ENCODE measurements at places on chromosomes 12 and 14.

DNA sequence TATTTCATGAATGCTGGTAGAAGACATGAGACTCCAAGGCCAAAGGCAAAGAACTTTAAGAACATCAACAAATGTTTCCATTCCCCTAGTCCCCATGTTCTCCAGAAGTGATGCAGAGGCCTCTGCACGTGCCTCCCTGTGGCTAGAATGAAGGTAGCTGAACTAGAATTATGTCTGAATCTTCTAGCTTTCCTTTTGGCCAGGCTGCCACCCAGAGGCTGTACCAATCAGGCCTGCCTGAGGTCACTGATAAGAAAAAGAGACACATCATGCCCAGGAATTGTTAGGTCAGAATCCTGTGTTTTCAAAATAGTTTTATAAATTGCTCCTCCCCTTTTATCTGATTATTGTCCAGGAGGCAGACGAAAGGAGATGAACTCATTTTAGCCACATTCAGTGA is 188.0 kb upstream of the SLC16A7 start:
- no peak for DNase-seq

GRCh38 chr12:48151103-48151771 is 6.1 kb downstream of the ASB8 start:
- no peak for DNase-seq

DNA sequence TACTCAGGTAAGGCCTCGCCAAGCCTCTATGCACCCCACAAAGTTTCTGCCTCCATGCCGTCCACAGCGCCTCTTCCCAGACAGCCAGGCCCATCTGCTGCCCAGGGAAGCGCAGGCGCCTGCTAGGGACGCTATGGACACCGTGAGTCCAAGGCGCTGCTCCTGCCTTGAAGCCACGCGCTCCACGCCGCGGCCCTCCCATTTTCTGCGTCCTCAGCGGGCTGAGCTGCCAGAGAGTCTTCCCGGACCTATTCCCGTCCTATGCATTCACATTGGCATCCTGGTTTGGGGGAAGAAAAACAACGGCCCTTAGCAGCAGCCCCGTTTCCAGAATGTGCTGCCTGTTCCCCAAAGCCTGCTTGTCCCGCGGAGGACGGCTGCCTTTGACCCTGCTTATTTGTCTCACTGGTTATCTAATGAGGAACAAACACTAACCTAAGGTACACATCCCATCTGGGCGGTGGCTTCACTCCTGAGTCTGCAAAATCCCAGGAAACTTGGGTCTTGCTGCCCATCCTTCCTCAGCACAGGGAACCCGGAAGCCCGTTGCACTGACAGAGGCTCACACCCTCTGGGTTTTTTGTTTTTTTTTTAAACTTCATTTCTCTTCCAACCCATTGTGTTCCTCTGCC is 38.0 kb downstream of the MMAB start:
- no peak for DNase-seq

DNA sequence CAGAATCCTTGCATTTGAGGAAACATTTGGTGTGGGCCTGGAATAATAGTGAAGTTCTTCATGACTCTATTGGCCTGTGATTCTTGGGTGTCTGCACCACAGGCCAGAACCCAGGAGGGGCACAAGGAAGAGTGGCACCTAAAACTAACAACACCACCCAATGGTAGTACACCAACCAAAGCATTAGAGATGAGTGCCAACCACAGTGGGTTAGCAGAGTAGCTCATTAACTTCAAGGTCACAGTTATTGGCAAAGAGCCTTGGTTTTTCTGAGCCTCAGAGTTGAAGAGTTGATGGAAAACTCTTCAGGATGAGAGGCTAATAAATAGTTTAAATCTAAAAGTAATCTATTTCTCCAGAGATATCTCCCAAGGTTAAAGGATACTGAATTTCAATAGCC is 57.0 kb downstream of the HELB start:
- no peak for DNase-seq

- DNase-seq, result no peak
Measured at GRCh38 chr14:27181333-27181732, 583.5 kb upstream of the NOVA1 start.

DNA sequence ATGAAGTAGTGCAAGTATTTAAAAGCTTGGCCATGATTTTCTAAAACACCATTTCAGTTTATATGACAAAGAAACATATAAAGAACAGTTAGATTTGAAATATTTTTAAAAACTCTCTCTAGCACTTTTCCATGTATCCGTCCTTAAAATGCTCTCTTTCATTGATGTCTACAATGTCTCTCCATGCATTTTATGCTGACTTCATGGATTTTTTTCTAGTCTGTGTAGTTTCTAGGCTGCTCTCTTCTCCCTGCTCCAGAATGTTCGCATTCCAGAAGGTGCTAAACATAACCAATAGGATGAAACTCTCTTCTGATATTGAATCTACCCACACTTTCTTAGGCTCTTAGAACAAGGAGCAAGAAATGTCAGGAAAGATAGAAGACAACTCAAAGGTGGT is 124.8 kb downstream of the PLCZ1 start:
- DNase-seq, result no peak

GRCh38 chr14:67940486-67941455 is 121.2 kb downstream of the RAD51B start:
- DNase-seq, result no peak

GRCh38 chr14:66163023-66163422 is 323.1 kb upstream of the CCDC196 start:
- DNase-seq, result no peak

- DNase-seq, result no peak
Measured at GRCh38 chr14:64879635-64880220, at the start of gene SPTB. TSS of gene SPTB (minus strand) at chr14:64879907. CDS start at chr14:64823094, 56,813 bp downstream.

- no peak for DNase-seq
Measured at GRCh38 chr12:6765048-6765633, 1.0 kb upstream of the PTMS start.

GRCh38 chr12:24901576-24902461 is 47.1 kb downstream of the BCAT1 start:
- DNase-seq, result no peak

DNA sequence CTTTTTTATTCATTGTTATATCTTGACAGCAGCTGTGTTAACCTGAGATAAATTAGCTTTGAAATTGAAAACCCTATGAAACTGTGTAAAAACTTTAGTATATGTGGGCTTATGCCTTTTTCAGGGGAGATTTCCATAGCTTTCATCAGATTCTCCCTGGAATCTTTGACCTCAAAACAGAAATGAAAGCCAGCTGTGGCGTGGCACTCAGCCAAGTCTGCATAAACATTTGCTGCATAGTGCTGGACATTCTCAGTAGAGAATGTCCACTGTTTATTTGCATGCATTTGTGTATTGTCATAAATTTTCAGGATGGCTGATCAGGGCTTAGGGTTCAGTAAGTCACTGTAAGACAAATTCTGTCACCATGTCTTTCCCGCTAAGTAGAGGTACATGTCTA is 115.3 kb upstream of the NAP1L1 start:
- DNase-seq, result peak; percentile 10

- no peak for DNase-seq
Measured at GRCh38 chr14:32313844-32314376, 15.2 kb upstream of the AKAP6 start.

DNA sequence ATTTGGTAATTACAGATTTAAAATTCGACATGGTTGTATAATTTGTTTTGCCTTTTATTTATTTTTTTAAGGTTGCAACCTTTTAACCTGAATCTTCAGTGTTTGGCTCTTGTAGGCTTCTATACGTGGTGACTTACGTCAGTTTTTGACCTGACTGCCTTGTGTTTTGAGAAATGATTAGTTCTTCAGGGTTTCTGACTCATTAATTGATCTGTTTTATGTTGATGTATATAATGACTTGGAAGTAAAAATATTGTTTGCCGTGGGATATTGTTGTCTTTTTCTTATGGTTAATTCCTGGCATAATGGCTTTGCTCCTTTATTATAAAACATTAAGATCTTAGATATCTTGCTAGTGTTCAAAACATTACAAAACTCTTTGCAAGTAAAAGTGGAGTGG is 2.5 kb downstream of the RASSF8 start:
- no peak for DNase-seq

DNA sequence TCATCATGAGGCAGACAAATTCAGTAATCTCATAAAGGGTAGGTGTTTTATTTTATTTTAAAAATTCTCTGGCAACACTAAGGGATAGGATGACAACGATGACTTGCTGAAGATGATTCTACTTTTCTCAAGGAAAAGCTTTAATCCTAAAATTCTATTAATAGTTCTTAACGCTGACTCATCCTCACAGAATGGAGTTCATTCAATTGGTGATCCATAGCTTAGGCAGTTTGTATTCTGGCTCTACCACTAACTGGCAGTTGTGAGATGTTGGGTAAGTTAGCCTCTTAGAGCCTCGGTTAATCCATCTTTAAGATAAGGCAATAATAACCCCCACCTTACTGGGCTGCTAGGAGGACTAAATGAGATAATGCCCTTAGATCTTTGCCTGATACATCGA is 116.3 kb downstream of the RTN1 start:
- no peak for DNase-seq

GRCh38 chr14:49052521-49052920 is 533.7 kb downstream of the RPS29 start:
- DNase-seq, result peak; percentile 14

- peak; percentile 3 for DNase-seq
Measured at GRCh38 chr14:59189091-59189785, 771 bp downstream of the DAAM1 start.

DNA sequence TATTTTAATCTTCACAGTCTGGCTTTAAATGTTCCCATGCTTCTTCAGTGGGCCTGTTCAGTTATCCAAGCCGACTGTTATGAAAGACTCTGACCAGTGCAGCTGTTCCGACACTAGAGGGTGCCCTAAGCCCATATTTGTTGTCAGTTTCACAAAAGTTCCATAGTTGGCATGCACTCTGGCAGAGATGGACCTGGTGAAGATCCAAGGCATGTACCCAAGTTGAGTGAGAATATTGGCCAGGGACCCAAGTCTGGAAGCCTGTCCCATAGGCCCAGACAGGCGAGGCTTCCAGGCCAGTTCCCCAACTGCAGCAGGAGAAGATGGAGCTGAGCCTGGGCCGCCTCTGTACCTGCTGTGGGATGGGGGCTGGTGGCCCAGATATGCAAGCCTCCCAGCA is 27.4 kb upstream of the GUCY2C start:
- peak; percentile 23 for DNase-seq

- DNase-seq, result no peak
Measured at GRCh38 chr14:23392613-23393012, 15.5 kb downstream of the MYH6 start.

DNA sequence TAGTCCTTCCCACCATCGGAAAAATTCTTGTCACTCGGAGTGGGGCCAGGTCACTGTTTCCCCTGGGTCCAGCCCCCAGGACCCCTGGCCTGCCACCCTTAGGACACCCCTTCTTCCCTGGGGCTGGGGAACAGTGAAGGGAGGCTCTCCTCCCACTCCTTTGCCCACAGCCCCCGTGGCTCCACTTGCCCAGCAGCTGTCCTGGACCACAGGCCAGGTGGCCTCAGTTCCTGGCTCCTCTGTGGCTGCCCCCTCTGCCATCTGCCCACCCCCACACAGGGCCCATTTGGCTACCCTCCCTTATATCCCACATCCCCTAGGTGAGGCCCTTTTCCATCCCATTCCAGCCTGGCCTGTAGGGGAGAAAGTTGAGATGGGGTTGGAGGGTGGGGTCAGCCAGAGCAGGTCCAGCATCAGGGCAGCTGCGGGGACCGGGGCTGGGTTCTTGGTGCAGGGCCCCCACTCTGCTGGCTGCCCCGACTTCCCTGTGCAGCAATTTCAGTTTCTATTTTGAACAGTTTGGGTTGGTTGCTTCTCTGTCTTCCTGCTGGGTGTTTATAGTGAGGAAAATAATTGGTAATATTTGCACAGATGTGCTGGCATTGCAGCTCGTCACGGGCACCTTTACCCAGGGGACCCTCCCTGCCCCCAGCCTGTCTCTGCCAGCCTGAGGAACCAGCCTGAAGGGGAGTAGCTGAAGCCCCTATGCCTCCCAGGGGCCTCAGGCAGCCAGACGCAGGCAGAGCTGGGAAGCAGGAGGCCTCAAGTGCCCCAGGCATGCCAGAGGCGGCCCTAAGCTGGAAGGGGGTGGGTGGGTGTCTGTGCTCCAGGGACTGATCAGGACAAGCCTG is 23.4 kb downstream of the SYNDIG1L start:
- DNase-seq, result no peak

DNA sequence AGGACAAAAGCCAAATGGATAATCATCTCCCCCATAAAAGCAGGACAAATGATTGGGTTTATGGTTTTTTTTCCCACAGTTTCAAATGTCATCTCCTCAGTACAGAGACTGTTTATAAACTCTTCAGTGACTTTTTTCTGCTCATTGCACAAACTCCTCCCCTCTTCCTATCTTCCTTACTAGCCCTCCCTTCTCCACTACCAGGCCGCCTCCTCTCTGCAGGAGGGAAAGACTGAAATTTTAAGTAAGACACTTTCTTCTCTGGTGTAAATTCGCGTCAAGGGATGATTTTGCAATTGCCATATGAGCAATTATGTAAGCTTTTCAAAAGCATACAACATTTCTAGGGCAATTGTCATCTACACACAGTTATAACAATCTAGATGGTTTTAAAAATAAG is 37.0 kb downstream of the BTG1 start:
- no peak for DNase-seq

- no peak for DNase-seq
Measured at GRCh38 chr12:18888047-18888446, 150.1 kb downstream of the CAPZA3 start.

DNA sequence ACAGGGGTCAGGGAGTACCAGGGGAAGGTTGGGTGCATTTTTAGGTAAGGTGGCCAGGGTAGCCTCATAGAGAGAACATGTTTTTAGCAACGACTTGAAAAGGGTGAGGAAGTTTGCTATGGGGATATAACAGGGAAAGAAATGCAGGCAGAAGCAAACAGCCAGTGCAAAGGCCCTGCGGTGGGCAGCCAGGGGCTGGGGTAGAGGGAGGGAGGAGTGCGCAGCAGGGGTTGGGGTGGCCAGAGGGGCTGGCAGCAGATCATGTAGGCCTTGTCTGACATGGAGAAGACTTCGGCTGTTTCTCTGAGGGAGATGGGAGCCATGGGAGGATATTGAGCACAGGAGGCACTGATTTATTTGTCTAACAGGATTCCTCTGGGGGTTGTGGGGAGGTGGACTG is 242.5 kb downstream of the RBM19 start:
- no peak for DNase-seq

DNA sequence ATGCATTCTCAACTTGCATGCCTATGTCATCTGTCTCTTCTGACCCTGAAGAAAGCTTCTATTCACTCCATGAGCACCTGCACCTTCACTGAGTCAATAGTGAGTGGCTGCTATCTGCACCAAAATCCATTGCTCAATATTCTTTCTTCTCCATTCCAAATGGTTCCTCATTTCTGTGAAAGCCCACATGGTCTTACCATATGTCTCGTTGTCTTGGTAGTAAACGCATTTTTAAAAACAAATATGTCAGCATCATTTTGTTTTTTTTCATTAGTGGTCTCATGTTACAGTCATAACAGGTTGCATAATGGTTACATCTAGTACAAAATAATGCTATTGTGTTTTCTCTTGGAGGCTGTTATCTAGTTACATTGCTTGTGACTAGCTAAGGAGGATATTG is 106.9 kb upstream of the CPM start:
- DNase-seq, result no peak

DNA sequence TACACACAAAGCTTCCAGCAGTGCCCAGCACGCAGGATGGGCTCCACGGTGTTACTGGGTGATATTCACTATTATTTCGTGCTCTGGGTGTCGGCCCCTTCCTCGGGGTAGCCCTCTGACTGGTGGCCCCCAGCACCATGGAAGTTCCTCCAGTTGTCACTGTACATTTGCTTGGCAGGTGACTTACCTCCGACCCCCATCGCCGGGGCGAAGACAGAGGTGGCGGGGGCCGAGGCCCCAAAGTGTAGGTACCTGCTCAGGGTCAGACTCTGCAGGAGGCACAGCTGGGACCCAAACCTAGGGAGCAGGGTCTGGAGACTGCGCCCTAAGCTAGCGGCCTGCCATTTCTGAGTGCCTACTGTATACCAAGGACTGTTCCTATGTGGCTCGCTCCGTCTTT is 98.9 kb downstream of the RFLNA start:
- no peak for DNase-seq
